ENCODE measurements at places on chromosomes 2 and 18.
A peak's percentile ranks its signal among the peaks of the same experiment; 100 is the strongest.

DNA sequence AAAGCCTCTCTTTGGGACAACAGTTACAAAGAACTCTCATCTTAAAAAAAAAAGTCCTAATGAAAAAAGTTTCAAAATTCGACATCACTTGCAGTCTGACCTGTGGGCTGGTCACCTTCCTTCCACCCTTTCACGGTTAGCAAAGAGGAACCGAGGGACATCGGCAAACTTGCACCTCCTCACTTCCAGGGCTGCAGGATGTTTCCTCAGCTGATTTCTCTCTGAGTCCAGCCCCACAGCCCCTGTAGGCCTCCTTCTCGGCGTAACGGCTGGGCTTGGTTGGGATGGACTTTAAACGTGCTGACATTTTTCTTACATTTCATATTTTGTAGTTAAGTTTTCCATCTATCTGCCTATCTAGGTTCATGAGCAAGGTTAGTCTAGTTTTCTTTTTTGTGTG, 5.7 kb upstream of the CAB39 start:
- DNase-seq: no peak

DNA sequence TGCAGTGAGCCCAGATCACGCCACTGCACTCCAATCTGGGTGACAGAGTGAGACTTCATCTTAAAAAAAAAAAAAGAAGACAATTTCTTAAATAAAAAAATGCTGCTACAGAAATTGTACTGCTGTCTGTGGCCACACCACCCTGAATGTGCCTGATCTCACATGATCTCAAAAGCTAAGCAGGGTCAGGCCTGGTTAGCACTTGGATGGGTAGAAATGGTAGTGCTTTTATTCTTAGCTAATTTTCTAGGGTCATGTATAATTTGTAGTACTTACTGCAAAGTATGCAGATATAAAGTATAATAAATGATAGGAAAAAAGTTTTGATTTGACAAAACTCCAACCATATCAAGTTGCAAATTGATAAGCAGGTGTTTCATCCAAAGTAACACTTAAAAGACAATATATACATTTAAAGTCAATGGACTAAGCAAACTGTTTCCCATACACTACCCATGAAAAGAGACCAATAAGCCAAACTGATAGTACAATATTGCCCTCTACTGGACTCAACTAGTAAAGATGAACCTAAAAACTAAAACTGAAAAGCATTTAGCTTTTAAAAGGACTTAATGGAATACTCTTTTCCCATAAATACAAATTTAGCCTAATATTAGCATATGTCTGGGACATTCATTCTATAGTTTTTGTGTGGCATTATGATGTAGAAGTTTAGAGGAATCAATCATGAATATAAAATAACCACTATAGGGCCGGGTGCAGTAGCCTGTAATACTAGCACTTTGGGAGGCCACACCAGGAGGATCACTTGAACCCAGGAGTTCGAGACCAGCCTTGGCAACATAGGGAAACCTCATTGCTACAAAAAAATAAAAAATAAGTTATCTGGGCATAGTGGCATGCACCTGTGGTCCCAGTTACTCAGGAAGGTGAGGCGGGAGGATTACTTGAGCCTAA, 18.6 kb upstream of the PEX13 start:
- DNase-seq: no peak

DNA sequence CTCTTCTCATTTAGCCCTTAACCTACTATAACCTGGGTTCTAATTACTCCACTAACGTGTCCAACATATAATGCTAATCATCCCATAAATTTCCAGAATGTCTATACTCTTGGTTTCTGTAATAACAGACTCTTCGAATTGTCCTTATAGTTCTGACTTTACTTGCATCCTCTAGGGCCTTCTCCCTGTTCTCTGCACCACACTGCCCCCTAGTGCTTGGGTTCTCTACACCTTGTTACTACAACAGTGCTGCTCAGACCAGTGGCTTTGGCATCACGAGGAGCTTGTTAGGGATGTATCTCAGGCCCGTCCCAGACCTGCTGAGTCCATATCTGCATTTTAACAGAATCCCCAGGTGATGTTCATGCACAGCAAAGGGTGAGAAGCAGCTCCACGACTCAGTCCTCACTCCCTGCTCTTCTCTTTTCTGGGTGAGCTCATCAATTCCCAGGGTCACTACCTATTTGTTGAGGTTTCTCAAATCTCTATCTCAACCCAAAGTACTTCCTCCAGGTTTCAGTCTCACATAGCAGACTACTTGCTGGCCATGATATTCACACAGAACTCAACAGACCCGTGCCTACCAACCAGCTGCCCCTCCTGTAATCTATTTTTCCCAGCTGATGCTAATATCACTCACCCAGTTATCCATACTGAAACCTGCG, 14.5 kb upstream of the DDX1 start:
- peak; percentile 34 for DNase-seq

- no peak for DNase-seq
Measured at GRCh38 chr2:230244211-230244610, 18.7 kb downstream of the SP140 start.

- DNase-seq: no peak
Measured at GRCh38 chr18:12659904-12660605, 2.1 kb upstream of the SPIRE1 start.

DNA sequence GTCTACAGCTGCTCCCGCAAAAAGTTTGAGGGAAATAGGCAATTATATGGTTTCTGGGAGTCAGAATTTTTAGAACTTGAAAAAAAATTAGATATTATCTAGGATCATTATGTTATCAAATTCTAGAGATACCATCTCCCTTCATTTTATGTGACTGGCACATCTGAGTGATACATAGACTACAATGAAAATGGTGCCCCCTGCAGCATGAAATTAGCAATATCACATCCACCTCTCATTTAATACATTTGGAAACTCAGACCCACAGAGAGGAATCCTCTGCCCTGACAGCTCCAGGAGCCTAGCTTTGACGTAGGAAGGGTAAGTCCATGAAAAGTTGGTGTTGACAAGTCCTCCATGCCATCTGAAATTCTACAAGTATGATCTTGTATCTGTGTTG, 381.6 kb downstream of the SUCLG1 start:
- peak; percentile 2 for DNase-seq

GRCh38 chr18:56576826-56577573, 61.4 kb downstream of the TXNL1 start:
- DNase-seq: no peak

DNA sequence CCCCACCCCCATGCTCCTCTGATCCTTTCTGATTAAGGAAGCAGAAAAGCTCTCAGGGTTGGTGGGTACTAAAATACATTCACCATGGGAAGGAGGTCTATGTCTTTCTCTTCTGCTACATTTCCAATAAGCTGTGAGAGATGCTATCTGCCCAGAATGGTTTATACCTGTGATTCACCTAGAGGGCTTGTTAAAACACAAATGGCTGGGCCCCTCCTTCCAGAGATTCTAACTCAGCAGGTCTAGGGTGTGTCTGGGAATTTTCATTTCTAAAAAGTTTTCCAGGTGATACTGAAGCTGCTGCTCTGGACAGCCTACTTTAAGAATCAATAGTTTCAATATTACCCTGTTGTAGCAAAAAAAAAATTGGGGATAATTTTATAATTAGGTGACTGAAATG, 772.2 kb upstream of the ZEB2 start:
- DNase-seq: no peak

- DNase-seq: no peak
Measured at GRCh38 chr18:2310886-2311285, 260.4 kb downstream of the METTL4 start.

Measured in GM04503 (cell line).